ENCODE measurements at places on chromosomes 4 and X. TPM values are rescaled to one million over a fixed set of nuclear protein-coding genes. Genes with fewer than 3 reads are reported as not detected.

DNA sequence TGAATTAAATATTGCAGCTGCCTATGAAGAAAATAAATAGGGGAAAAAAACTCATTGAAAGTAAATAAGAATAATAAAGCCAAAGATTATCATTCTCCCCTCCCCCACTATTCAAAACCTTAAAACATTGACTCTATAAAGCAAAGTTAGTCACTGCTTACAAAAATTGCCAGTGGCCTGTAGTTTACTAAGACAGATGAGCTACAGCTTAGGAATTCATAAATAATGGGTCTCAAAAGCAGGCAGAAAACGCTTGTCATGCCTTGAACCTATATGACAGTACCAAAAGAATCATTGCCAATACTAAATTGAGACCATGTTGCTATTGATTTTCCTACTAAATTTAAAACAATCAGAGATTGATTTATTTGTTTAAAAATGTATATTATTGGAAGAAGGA, 78.9 kb downstream of the SLC10A7 start:
- no peak for DNase-seq

GRCh38 chr4:52751487-52751911, 274 bp upstream of the ERVMER34-1 start:
- peak; percentile 62 for DNase-seq

Gene DMRTC1
- total RNA-seq = not detected

- DNase-seq = peak; percentile 28
These were observed 24.6 kb downstream of the VSIG4 start for GRCh38 chrX:66015152-66015831.

DNA sequence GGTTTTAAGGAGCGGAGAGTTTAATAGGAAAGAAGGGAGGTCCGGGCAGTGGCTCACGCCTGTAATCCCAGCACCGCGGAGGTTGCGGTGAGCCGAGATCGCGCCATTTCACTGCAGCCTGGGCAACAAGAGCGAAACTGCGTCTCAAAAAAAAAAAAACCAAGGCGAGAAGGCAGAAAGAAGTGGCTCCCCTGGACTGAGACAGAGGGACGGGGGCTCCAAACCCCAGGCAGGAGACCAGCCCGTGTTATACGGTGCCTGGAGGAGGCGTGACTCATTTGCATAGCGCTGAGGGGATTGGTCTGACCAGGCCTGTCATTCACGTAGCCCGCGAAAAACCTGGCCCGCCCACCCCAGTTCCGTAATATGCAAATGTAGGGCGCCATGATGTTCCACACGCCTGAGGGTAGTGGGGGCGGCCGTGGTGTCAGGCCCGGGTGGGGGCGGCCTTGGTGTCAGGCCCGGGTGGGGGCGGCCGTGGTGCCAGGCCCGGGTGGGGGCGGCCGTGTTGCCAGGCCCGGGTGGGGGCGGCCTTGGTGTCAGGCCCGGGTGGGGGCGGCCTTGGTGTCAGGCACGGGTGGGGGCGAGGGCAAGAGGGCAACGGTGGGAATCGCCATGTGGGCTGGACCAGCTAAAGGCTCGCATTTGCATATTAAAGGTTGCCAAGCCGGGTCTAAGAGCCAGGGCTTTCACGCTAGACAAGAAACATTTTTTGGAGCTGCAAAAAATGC, 2.1 kb downstream of the PLCXD1 start:
- peak; percentile 91 for DNase-seq

DNA sequence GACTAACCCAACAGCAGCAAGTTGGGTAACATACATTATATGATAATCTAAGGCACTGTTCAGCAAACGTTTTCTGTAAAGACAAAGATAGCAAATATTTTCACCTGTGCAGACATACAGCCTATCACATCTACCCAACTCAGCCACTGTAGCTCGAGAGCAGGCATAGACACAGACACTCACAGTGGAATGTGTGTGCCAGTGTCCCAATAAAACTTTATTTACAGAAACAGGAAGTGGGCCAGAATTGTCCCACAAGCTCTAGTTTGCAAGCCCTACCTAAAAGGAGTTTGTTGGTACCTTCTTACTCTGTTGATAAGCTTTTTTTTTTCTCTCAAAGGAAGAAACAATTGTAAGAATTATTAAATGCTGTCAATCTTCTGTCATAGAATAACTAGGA, 11.9 kb upstream of the FAM9A start:
- no peak for DNase-seq

DNA sequence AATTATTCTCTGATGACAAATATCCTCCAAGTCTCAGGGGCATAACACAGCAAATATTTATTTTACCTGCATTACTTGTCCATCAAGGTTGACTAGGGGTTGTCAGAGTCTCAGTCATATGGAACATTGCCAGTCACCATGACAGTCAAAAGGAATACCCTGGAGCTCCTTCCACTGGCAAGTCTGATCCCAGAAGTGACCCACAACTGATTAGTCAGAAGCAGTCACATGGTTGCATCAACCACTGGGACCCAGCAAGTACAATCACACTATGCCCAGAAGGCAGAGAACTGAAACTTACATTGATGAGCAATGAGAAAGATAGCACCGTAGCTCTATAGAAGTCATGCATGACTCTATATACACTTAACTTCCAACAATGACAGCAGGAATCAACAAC, 41.9 kb upstream of the SOD3 start:
- no peak for DNase-seq

DNA sequence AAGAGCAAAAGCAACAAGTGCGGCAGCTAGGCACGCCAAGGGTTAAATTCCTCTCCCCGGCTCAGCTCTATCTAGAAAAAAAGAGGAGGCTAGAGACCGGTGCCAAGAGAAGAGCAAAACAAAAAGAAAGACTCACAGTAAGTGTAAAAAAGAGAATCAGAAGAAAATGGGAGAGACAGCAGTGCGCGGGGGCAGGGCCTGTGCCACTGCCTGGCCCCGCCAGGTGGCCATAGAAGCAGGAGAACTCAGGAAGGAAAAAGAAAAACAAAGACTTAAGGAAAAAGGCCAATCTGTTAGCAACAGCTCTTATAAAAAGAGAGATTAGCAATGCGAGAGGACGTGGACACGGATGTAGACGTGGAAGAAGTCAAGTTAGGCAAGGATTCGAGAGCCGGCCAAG, 3.2 kb downstream of the ACOX3 start:
- no peak for DNase-seq

Gene CCSER1
- 5.4 TPM for total RNA-seq

DNA sequence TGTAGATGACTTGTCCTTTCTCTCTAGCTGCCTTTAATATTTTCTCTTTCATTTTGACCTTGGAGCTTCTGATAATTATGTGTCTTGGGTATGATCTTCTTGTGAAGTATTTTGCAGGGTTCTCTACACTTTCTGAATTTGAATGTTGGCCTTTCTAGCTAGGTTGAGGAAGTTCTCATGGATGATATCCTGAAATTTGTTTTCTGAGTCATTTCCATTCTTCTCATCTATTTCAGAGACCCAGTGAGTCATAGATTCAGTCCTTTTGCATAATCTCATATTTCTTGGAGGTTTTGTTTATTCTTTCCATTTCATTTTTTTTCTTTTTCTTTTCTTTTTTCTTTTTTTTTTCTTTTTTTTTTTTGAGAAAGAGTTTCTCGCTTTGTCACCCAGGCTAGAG, 585.7 kb upstream of the PABPC4L start:
- no peak for DNase-seq

DNA sequence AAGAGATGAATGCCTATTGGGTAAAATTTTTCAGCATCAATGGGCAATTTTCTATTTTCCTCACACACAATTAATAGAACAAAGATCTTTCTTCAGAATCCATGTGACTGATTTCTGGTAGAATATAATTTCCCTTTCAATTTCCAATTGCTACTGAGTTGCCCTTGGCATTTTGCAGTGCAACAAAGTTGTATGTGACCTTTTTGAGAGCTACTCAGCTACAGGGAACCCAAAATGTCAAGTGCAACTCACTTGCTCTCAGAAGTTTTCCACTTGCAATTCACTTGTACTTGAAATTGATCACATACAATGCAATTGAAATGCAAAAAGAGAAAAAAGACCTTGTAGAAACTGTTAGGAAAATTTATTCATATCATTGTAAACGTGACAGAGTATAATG, 245.5 kb downstream of the BANK1 start:
- no peak for DNase-seq

- DNase-seq = no peak
These were observed 37.8 kb downstream of the GAB3 start for GRCh38 chrX:154712781-154713740.

- DNase-seq = no peak
These were observed 8.6 kb upstream of the CCDC110 start for GRCh38 chr4:185480016-185480732.

DNA sequence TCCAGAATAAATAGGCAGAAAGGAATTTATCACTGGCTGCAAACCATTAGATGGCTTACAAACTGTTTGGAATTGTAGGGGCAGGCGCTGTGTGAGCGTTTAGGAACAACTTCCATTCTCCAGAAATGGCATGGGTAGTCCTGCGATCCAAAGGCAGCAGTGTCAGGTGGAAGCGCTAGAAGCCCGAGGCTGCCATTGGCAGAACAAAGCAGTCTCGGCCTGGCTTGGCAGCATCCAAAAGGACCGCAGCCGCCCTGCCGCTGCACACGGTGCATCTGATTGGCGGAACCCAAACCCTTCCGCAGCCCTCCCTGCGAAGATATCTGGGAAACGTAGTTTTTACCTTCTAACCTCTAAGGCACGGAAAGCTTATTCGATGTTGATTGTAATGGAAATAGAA, 23.6 kb upstream of the YTHDC1 start:
- DNase-seq = peak; percentile 75

- peak; percentile 41 for DNase-seq
These were observed 623.8 kb upstream of the LCORL start for GRCh38 chr4:18645351-18645750.

Gene MAGEB2
- total RNA-seq = not detected

Gene GABRQ
- total RNA-seq = 0.03 TPM

GRCh38 chrX:138847930-138848329, 136.4 kb upstream of the FGF13 start:
- no peak for DNase-seq

Gene SLC6A14
- 0.12 TPM for total RNA-seq

Gene TMEM31
- not detected for total RNA-seq

Gene PLA2G12A
- 35.0 TPM for total RNA-seq

- DNase-seq = peak; percentile 14
These were observed 33.9 kb upstream of the HPF1 start for GRCh38 chr4:169791527-169792156.

GRCh38 chr4:25505637-25505991, 128.6 kb downstream of the ANAPC4 start:
- DNase-seq = no peak

Gene ADD1
- 346 TPM for total RNA-seq

Gene CENPE
- 2.2 TPM for total RNA-seq

Gene ADH1B
- total RNA-seq = 144 TPM

Gene NPY5R
- total RNA-seq = 0.23 TPM

DNA sequence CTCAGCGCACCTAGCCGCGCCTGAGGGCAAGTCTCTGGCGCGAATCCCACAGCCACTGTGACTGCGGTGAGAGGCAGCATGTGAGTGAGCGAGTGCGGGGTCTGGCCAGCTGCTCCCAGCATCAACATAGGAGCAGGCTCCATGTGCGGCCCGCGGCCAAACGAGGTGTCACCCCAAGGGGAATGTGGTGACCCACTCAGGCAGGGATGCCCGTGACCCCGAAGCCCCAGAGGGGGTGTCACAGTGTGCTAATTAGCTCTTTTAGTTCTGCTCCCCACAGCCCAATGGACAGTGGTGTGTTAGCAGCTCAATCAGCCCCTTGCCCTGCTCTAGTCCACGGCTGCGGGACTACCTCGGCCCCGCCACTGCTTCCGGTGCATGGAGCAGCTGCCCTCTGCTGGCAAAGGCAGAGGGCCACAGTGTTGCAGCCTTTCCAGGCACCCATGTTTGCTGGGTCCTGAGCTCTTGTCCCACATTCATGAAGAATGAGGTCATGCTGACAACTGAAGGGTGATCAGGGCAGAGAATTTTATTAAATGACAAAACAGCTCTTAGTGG, 61.4 kb downstream of the AGA start:
- no peak for DNase-seq

Gene F8A2
- total RNA-seq = not detected

Gene NUP62CL
- total RNA-seq = 3.2 TPM

Gene TBC1D9
- 36.9 TPM for total RNA-seq

- DNase-seq = no peak
These were observed 72.6 kb upstream of the SLC4A4 start for GRCh38 chr4:71266090-71266794.

Gene S100G
- total RNA-seq = not detected

GRCh38 chr4:4490041-4490440, 51.8 kb downstream of the STX18 start:
- DNase-seq = no peak

- no peak for DNase-seq
These were observed 34.1 kb downstream of the PRRG1 start for GRCh38 chrX:37383313-37383712.

GRCh38 chrX:19855700-19856381, 31.6 kb downstream of the SH3KBP1 start:
- DNase-seq = no peak

Gene CCDC110
- 0.78 TPM for total RNA-seq

- DNase-seq = no peak
These were observed 672 bp upstream of the C1QTNF7 start for GRCh38 chr4:15427161-15427560.

GRCh38 chr4:143617994-143618679, 82.3 kb downstream of the FREM3 start:
- no peak for DNase-seq

GRCh38 chr4:37068580-37068979, 176.0 kb upstream of the NWD2 start:
- no peak for DNase-seq

GRCh38 chr4:119659576-119659975, 31.0 kb upstream of the PDE5A start:
- DNase-seq = no peak

- DNase-seq = no peak
These were observed 61.5 kb upstream of the MAGEB2 start for GRCh38 chrX:30153881-30154260.

Gene ENOX2
- 18.2 TPM for total RNA-seq

GRCh38 chrX:119760026-119760877, 1.9 kb downstream of the SOWAHD start:
- no peak for DNase-seq

DNA sequence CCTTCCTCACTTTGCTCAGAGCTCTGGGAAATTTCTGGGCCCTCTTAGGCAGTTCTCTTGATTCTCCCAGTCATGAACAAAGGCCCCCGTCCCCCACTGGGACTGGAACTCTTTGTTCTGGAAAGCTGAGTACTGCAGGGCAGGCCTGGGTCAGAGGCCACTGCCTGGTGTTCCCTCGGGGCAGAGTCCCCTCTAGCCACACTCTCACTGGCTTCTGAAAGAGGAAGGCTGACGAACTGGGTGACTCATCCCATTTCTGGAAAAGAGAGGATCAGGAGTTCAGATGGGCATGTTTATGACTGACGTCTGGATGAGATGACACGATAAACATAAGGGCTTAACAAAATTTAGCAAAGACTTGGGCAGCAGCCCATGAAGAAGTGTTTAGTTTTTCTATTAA, 47.7 kb downstream of the DDX3X start:
- DNase-seq = peak; percentile 44
